ENCODE measurements at places on chromosomes 6 and 20. TPM values are rescaled to one million over a fixed set of nuclear protein-coding genes. Genes with fewer than 3 reads are reported as not detected.
A peak's percentile ranks its signal among the peaks of the same experiment; 100 is the strongest.

Gene LY6G6C
- not detected for total RNA-seq

Gene RGS17
- 0.78 TPM for total RNA-seq

DNA sequence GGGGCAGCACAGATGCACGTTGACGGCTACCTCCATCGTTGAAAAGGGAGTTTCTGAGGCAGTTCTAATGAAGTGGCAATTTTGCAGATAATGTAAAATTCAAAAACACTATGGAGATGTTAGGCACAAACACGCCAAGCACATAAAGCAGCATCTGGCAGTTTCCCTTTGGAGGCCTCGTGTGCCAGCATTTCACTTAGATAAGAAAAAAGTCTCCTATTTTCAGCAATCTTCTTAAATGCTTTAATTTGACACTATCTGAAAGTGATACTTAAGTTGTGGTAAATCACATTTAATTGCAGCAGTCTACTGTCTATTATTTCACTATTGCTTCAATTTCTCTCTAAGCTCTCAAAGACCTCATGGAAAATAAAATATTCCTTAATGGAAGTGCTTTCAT lies 125.3 kb upstream of the PROKR2 start:
- DNase-seq = no peak

GRCh38 chr6:93105017-93105416 lies 314.3 kb downstream of the EPHA7 start:
- no peak for DNase-seq

GRCh38 chr20:11912013-11912658 lies 5.6 kb upstream of the BTBD3 start:
- no peak for DNase-seq

DNA sequence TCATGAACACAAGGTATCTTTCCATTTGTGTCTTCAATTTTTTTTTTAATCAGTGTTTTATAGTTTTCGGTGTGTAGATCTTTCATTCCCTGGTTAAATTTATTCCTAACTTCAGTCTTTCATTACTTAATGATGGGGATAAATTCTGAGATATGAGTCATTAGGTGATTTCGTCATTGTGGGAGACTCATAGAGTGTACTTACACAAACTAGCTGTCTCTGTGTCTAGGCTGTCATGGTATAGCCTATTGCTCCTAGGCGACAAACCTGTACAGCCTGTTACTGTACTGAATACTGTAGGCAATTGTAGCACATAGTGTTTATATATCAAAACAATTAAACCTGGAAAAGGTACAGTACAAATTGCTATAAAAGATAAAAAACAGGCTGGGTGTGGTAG lies 42.1 kb downstream of the SMAP1 start:
- DNase-seq = peak; percentile 25

GRCh38 chr6:146923205-146923833 lies 280.9 kb upstream of the STXBP5 start:
- no peak for DNase-seq
